ENCODE measurements at places on chromosomes 11 and 22.

GRCh38 chr11:11415901-11416300 is 62.9 kb upstream of the CSNK2A3 start:
- DNase-seq, result no peak

- DNase-seq, result no peak
These were observed 12.2 kb upstream of the ZBTB16 start for GRCh38 chr11:114047327-114047726.

GRCh38 chr11:113338730-113339129 is 24.3 kb downstream of the TTC12 start:
- DNase-seq, result no peak

- DNase-seq, result no peak
These were observed 34.6 kb downstream of the ASCL2 start for GRCh38 chr11:2235588-2236326.

- no peak for DNase-seq
These were observed 9.5 kb downstream of the C1QTNF6 start for GRCh38 chr22:37178350-37179125.

GRCh38 chr22:29716814-29717545 is 2.8 kb upstream of the CABP7 start:
- DNase-seq, result peak; percentile 57

GRCh38 chr11:118622376-118623268 is 15.2 kb downstream of the PHLDB1 start:
- no peak for DNase-seq

GRCh38 chr11:66559142-66559865 is 9.1 kb downstream of the CTSF start:
- no peak for DNase-seq

- no peak for DNase-seq
These were observed 19.8 kb upstream of the GALNT18 start for GRCh38 chr11:11641581-11641980.

- DNase-seq, result no peak
These were observed 605.7 kb downstream of the METTL15 start for GRCh38 chr11:28713850-28714249.

- DNase-seq, result no peak
These were observed 22.5 kb downstream of the COMMD9 start for GRCh38 chr11:36266767-36267166.

DNA sequence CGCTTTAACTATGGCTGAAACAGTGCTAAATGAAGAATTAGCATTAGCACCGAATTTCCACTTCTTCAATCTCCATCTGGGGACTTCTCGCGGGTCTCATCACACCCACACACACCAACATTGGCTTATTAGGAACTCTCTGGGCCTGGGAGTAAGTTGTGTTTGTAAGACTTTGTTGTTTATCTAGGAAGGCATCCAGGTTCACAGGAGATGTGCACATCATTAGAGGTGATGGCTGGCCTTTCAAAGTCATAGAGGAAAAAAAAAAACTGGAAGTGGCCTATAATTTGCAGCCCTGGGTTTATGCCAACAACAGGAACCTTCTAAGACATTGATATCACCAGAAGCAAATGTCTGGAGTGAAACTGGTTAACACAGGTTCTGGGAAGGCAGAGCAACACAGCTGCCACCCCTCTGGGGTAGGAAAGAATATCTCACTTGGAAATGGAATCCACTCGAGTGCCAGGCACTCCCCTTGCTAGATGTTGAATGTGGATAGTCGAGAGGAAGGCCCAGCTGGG is 84.5 kb downstream of the TRAF6 start:
- no peak for DNase-seq

- DNase-seq, result no peak
These were observed 229.2 kb upstream of the MTNR1B start for GRCh38 chr11:92740276-92740675.

GRCh38 chr11:2818503-2818902 is 67.1 kb downstream of the CDKN1C start:
- DNase-seq, result no peak

- DNase-seq, result no peak
These were observed 72.1 kb downstream of the ELFN2 start for GRCh38 chr22:37355174-37355573.

DNA sequence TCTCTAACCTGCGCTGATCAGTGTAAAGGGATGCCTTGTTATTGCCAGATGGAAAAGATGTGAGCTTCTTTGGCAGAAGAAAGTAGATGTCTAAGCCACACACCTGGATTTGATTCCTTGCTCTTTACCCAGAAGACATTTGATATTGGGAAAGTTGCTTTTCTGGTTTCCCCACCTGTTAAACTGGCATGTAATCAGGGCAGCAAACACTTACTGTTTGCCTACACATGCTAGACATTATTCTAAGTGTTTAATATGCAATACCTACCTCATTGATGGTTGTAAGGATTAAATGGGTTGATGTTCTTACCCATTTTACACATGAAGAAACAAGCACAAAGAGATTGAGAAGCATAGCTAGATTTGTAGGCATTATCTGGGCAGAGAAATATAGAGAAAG is 16.6 kb downstream of the ASRGL1 start:
- DNase-seq, result no peak

DNA sequence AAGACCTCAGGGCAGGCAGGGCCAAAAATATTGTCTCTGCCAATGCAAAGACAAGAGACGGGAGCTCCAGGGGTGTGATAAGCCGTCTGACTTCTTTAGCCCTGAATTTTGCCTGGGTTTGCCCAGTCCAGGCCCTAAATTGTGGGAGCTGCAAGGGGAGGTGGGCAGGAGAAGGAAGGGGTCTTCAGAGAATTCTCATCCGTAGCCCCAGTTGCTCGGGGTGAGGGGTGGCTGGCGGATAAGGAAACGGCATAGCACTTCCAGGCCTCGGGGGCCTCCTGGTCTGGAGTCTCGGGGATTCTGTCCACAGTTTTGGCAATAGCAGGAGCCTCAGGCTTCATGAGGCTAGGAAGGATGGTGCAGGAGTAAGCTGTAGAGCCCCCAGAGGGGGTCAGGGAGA is 7.4 kb downstream of the CD5 start:
- DNase-seq, result no peak

- DNase-seq, result no peak
These were observed 85.1 kb upstream of the BLID start for GRCh38 chr11:122201106-122201505.

DNA sequence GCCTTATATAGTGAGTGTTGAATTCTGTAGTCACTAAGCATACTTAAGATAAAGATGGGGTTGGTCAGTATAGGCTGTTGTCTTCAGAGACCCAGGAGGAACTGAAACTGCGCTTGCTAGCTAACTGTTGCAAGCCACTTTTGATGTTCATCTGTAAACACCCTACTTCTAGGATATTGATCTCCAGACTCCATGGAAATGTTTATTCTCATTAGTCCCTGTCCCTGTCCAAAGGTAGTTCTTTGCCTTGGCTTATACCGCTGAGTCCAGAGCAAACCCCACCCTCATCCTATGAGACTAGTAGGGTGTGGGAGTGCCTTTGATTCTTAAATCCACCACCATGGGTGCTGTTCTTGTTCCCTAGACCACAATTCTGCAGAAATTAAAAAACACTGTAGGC is 36.4 kb downstream of the DEPDC5 start:
- DNase-seq, result no peak
